ENCODE measurements at places on chromosomes 2 and 18.

GRCh38 chr2:119160361-119160990 lies 1.9 kb upstream of the C1QL2 start:
- no peak for DNase-seq

- DNase-seq: no peak
Observed at GRCh38 chr2:103288696-103289095, 526.9 kb downstream of the TMEM182 start.

- peak; percentile 58 for DNase-seq
Observed at GRCh38 chr18:2104620-2105462, 466.5 kb downstream of the METTL4 start.

DNA sequence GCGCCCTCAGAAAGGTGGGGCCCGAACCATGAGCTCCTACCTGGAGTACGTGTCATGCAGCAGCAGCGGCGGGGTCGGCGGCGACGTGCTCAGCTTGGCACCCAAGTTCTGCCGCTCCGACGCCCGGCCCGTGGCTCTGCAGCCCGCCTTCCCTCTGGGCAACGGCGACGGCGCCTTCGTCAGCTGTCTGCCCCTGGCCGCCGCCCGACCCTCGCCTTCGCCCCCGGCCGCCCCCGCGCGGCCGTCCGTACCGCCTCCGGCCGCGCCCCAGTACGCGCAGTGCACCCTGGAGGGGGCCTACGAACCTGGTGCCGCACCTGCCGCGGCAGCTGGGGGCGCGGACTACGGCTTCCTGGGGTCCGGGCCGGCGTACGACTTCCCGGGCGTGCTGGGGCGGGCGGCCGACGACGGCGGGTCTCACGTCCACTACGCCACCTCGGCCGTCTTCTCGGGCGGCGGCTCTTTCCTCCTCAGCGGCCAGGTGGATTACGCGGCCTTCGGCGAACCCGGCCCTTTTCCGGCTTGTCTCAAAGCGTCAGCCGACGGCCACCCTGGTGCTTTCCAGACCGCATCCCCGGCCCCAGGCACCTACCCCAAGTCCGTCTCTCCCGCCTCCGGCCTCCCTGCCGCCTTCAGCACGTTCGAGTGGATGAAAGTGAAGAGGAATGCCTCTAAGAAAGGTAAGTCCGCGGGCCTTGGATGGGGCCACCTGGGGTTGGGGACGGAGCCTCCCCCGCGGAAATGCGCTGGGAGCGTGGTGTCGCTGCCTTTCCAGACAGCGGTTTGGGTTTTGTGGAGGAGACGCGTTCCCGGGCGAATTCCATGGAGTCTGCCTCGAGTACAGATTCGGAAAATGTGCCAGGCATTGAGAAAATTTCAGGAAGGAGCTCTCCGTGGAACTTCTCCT lies 559 bp downstream of the HOXD1 start:
- no peak for DNase-seq

DNA sequence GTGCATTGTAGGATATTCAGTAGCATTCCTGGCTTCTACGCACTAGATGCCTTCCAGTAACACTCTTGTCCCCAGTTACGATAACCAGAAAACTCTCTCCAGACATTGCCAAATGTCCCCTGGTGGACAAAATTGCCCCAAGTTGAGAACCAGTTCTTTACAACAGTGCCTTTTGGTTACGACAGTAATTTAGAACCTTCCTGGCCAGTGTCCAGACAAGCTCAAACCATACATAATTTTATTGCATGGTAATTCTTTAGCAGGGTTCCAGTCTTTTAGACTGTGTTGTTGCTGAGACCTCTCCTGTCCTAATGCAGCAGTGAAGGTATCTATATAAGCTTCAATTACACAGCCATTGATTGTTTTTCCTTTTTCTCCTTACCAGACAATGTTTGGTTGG lies 20.2 kb downstream of the RNMT start:
- no peak for DNase-seq

DNA sequence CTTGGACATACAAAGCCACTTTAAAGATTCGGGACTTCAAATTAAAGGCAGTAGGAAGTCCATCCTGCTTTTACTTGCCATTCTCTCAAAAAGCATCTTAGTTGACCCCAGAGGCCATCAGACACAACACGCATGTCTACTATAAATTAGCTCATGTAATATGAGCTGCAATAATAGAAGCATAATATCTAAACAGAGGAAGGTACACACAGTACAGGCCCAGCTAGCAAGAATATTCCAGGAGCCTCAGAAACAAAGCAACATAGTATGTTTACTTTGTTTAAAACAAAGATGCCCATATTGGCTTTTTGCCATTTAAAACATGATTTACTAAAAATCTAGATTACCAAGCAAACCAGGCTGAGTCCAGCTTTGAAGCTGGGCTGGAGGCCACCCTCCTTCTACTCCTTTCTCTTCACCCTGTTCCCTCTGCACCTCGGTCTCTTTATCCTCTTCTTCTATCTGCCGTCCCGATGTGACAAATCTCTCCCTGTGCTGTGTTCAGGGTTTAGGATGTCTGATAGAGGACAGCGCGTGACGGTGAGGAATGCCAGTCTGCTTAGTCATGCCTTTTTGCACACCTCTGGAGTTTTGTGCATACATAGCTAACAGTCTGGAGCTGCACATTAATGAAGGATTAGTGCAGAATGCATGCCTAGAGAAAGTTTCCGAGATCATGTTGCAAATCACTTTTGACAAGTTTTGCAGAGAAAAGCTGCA lies 28.2 kb downstream of the DTNA start:
- no peak for DNase-seq

DNA sequence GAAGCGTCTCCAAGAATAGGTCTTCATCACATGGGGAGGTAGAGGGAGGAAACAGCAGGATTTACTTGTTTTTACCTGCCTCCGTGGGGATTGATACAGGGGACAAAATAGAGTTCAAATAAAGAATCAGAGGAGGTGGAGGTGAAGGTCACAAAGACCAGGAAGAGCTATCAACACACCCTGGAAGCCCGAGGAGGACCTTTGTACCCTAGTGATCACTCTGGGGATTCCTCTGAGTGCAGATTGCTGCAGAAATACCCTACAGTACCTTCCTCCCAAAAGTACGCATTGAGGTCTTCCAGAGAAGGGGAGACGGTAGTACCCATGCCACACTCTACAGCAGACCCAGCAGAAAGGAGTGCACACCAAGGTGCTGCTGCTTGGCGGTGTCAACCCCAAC lies 44.9 kb downstream of the OSR1 start:
- DNase-seq: no peak

- no peak for DNase-seq
Observed at GRCh38 chr2:128489526-128490273, 171.0 kb upstream of the HS6ST1 start.

GRCh38 chr18:7896805-7897518 lies 329.8 kb downstream of the PTPRM start:
- DNase-seq: no peak

DNA sequence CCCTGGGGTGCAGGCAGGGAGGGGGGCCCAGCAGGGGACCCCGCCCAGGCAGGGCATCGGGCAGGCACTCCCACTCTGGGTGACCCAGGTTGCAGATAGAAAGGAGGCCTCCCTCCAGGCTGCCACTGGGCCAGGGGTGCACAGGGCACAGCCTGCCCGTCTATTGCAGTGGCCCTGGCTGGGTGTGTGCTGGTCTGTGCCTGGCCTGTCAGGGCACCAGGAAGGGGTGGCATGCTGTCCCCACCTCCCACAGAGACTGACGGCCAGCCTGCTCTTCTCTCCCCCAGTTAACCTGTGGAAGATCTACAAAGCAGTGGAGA lies 12.9 kb downstream of the ARID5A start:
- no peak for DNase-seq

GRCh38 chr2:24261441-24261840 lies 86.6 kb downstream of the FAM228A start:
- peak; percentile 7 for DNase-seq

GRCh38 chr2:165164201-165164600 lies 39.6 kb downstream of the SCN3A start:
- DNase-seq: no peak

DNA sequence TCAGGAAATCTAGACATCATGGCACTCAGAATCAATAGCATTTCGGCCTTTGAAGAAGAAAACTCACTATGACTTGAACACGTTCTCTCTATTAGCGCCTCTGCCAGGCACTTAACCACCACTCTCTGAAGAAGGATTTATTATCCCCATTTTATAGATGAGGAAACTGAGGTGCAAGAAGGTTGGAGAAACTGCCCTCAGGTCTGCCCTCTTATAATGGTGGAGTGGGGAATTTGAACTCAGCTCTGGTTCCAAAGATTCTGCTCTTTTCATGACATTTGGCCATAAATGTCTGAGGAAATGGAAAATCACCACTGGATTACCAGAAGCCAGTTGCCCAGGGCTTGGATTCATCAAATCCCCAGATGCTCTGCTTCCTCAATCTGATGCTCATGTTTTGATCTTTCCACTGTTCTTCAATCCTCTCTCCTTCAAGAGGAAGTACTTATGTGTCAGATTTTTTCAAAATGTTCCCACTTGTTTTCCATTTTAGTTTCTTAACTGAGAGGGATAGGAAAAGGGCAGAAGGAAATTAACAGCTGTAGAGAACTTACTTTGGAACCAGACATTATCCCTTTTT lies 68.1 kb downstream of the ANTXR1 start:
- no peak for DNase-seq

DNA sequence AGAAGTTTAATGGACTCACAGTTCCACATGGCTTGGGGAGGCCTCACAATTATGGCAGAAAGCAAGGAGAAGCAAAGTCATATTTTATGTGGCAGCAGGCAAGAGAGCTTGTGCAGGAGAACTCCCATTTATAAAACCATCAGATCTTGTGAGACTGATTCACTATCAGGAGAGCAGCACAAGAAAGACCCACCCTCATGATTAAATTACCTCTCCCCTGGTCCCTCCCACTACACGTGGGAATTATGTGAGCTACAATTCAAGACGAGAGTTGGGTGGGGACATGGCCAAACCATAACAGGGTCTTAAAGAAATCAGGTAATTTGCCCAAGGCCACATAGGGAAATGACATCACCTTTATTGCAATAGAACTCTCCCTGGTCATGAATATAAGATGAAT lies 1073.3 kb upstream of the ACVR2A start:
- no peak for DNase-seq

- DNase-seq: no peak
Observed at GRCh38 chr18:41719808-41720207, 235.2 kb upstream of the PIK3C3 start.

DNA sequence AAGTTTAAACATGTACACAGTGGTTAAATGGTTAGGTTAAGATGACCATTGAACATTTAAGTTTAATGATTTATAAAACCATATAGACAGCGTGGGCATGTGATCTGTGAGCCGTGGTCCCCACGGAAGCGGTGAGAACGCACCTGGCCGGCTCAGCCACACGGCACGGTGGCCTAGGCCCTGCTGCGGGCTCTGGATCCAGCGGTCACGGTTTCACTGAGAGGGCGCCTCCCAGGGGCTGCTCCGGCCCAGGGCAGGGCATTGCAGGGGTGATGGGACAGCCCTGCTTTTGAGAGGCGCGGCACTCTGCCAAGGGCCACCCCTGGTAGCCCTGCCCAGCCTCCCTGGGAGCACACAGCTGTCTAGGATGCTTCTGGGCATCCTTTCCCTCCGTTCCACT lies 124.9 kb downstream of the RGPD3 start:
- no peak for DNase-seq

DNA sequence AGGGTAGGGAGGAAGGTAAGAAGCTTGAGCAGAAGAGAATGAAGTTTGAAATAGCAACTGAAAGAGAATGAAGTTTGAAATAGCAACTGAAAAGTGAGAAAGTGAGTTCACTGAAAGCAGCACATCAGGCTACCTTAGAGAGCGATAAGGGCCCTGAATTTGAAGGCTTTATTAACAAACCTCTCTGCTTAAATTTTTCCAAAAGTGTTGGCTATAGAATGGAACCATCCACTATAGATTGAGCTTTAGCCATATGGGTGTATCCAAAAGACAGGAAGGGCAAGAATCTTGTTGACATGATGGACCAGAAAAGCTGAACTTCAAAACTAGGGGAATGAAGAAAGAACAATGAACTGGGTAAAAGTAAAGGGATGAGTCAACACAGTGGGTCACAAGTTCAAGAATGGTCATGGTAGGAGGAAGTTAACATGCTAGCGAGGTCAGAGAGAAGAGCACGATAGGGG lies 122.5 kb downstream of the ASXL3 start:
- DNase-seq: no peak

GRCh38 chr18:23994361-23994902 lies 20.1 kb upstream of the TTC39C start:
- no peak for DNase-seq

GRCh38 chr2:97708608-97709007 lies 4.8 kb upstream of the ZAP70 start:
- no peak for DNase-seq

DNA sequence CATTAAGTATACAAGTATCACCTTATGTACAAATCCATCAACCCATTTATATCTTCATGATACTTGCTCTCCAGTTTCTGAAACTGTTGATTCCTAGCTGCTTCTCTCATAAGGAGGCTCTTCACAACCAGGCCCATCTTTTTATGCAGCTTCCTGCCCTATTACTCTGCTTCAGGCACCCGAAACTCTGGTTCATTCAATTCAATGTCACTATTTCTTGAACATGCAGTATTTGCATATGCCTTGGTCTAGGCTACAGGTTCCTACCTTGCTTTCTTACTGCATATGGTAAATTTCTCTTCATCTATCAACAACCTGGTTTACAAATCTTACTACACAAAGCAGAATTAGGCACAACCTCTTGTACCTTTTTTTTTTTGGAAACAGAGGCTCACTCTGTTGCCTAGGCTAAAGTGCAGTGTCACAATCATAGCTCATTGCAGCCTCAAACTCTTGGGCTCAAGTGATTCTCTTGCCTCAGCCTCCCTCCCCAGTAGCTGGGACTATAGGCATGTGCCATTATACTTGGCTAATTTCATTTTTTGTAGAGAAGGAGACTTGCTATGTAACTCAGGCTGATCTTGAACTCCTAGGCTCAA lies 2.7 kb upstream of the CDKL4 start:
- DNase-seq: no peak

DNA sequence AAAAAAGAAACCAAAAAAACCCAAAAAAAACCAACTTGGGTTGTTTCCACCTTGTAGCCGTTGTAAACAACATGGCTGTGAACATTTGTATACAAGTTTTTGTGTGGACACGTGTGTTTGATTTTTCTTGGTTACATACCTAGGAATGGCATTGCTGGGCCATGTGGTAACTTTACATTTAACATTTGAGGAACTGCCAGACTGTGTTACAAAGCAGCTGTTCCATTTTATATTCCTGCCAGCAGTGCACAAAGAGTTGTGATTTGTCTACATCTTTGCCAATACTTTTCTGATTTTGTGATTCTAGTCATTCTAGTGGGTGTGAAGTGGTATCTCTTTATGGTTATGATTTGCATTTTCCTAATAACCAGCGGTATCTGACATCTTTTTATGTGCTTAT lies 22.5 kb downstream of the LPIN1 start:
- no peak for DNase-seq

GRCh38 chr2:17754773-17755425 lies 961 bp downstream of the GEN1 start:
- no peak for DNase-seq

GRCh38 chr18:76721207-76721996 lies 101.0 kb upstream of the ZNF236 start:
- peak; percentile 78 for DNase-seq
